GM12865 (cell line): ENCODE measurements at places on chromosomes 4 and X.
A peak's percentile ranks its signal among the peaks of the same experiment; 100 is the strongest.

- peak; percentile 32 for DNase-seq
These were observed 462.4 kb downstream of the TLL1 start for GRCh38 chr4:166335256-166335938.

GRCh38 chr4:137677863-137678262 is 145.6 kb upstream of the PCDH18 start:
- DNase-seq, result no peak

DNA sequence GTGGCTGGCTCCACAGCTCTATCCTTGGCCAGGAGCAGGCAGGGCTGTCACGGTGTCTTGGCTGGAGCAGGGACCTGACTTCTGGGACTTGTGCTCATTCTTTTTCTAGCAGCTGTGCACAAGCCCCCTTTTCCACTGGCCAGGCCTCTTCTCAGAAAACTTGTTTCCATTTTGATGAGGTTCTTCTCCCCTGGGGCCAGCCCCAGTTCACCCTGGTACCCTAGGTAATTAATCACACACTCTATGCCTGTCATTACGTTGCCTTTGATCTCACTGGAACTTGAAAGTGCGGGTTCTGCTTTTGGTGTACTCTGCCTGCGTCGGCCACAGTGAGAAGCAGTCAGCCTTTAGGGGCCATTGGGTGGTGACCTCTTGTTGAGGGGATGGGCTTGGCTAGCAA is 26.6 kb downstream of the DRD5 start:
- DNase-seq, result peak; percentile 22

GRCh38 chrX:120759685-120760084 is 116.0 kb downstream of the CT47B1 start:
- no peak for DNase-seq

DNA sequence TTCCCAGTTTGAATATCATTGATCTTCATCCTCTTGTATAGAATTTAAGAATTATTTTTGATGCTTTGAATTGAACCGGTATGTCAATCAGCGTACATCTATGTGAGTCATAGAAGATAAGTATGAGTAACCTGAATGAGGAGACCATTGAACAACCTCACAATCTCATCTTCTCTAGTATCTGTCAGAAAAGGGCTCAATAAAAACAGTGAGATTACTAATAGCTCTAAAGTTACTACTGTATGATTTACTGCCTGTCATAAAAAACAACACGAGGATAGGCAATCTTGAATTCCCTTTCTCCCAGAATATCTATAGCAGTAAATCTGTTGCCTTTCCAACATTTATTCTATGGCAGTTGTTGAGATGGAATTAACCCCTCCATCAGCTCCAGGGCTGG is 36.1 kb downstream of the PHOX2B start:
- DNase-seq, result no peak

DNA sequence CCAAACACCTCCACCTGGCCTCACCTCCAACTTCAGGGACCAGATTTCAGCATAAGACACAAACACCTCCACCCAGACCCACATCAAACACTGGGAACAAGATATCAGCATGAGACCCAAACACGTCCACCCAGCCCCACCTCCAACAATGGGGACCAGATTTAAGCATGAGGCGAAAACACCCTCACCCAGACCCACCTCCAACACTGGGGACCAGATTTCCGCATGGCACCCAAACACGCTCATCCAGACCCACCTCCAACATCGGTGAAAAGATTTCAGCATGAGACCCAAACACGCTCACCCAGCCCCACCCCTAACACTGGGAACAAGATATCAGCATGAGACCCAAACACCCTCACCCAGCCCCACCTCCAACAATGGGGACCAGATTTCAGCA is 210.0 kb downstream of the ASMT start:
- DNase-seq, result no peak

DNA sequence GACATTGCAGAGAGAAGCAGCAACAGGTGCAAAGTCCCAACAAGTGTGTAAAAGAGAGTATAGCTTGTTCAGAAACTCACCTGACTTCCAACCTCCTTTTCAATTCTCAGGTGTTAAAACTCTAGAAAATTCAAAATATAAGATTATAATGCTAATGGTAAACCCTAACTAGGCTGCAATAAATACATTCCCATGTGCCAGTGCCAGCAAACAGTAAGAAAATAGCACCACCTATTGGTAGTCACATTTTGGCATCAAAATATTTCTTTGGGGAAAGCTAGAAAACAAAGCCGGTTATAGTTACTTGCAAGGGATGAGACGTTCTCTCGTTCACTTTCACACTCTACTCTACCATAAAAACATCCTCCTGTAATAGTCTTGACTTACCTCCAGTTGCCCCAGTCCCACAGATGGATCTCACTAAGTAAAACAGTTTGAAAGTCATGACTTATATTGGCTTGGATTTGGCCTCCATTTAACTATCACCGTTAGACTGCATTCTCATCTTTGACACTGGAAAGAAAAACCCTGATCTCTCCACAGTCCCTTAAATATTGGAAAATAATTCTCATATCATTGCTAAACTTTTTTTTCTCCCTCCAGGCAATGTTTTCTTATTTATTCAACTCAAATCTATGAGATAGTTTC is 9.6 kb downstream of the BMP3 start:
- DNase-seq, result peak; percentile 39

DNA sequence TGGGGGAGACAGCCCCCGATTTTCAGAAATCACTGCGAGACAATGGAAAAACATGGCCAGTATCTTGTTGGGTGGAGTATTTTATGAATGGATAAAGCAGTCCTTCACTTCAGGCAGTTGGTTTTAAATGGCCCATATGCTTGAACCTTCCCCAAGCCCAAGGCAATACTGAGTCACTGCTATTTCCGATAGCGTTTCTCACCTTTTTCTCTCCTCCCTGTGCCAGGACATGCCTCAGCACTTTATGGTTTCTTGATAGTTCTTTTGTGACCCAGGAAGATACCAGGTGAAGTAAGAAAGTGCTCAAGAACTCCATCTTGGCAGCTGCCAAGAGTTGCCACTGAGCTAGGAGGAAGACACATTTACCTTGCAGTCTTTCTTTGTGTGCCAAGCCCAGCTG is 26.8 kb upstream of the ESX1 start:
- no peak for DNase-seq

- DNase-seq, result no peak
These were observed 28.4 kb downstream of the PLS3 start for GRCh38 chrX:115589419-115589818.

GRCh38 chr4:181536811-181537434 is 706.3 kb upstream of the TENM3 start:
- DNase-seq, result no peak

- peak; percentile 63 for DNase-seq
These were observed 32.1 kb upstream of the MTNR1A start for GRCh38 chr4:186587416-186588018.

- DNase-seq, result peak; percentile 3
These were observed 98.9 kb downstream of the ATXN3L start for GRCh38 chrX:13220916-13221315.
